CD4-positive, alpha-beta T cell treated with Interleukin-17A for 1 hour (primary cell): ENCODE measurements at places on chromosomes 5 and 9.

- DNase-seq = no peak
These were observed 267.6 kb downstream of the SPOCK1 start for GRCh38 chr5:137231540-137231939.

- no peak for DNase-seq
These were observed 117.5 kb downstream of the CEP120 start for GRCh38 chr5:123305751-123306150.

DNA sequence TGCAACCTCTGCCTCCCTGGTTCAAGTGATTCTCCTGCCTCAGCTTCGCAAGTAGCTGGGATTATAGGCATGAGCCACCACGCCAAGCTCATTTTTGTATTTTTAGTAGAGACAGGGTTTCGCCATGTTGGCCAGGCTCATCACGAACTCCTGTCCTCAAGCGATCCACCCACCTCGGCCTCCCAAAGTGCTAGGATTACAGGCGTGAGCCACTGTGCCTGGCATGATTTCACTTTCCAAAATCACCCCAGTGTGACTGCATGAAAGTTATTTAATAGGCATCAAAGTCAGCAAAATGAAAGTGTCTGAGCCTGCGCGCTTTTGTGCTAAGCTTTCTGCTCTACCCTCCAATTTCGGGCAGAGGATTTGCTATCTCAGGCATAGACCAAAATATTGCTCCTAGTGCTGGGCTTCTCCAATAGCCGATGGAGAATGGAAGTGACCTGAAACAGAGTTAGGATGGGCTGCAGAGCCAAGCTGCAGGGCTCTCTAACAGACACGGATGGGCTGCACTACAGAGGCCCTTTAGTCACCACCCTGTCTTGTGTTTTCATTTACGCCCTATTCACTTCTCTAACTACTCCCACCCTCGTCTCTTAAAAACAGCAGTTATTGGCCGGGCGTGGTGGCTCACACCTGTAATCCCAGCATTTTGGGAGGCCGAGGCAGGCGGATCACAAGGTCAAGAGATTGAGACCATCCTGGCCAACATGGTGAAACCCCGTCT lies 44.3 kb downstream of the RETREG1 start:
- DNase-seq = no peak

DNA sequence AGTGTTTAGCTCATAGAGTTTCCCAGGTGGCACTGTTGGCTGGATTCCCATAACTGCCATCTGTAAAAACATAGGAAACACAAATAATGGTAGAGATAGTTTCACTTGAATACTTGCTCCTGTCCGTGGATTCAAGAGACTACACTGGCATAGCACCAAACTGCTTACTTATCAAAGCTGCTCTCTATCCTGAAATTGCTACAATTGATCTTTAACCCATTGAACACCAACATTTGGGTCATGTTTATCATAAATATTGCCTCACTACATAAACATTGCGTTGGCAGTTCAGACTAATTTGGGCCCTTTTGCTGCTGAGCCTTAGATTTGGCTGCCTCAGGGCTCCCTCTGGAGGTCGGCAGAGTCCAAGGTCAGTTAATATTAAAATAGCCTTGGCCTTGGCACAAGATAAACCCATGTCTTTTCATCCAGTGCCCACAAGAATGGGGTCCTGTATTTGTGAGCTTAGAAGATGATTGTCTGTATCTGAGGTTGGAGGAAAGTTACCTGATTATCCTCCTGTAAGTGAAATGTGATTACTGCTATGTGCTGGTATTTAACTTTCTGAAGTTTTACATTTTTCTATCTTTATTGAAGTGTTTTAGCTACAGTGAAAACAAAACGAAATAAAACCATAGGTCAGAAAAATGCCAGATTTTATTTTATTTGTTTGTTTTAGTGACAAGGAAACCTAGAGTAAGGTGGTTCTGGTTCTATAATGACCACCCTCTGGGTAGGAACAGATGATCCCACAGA lies 4.0 kb upstream of the RANBP3L start:
- peak; percentile 13 for DNase-seq

- no peak for DNase-seq
These were observed 164.8 kb upstream of the OTULINL start for GRCh38 chr5:14416621-14417275.

DNA sequence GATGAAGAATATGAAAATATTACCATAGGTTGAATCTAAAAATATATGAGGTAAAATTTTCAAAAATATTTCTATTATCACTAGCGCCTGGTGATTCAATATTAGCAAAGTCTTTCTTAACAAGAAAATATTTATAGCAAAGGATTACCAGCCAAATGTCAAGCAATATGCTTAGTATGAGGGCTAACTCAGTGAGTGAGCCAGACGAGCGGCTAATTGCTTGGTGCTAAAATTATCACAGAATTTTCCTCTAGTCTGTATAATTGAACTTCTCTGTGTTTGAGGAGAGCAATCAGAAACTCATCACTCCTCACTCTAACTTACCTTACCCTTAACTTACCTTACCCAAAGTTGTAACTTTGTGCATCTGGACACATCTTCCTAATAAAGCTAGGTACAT lies 304.9 kb upstream of the PRR16 start:
- DNase-seq = no peak

DNA sequence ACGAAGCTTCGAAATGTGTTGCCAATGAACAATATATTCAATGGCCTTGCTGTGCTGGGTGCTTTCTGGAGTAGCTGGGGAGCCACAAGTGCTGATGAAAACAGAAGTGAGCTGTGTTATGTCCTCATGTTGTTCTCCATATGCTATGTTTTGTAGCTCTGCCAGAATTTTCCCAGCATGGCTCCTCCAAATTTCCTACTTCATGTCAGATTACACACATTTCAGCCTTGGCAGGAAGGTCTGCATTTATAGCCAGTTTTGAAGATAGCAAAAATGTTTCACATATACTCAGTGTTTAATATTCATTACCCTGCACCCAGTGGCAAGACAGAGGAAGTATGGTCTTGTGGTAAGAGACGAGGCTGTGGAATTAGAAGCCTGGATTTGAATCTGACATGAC lies 22.6 kb upstream of the NMUR2 start:
- no peak for DNase-seq

- peak; percentile 58 for DNase-seq
These were observed 9.3 kb upstream of the TEX48 start for GRCh38 chr9:114691046-114691955.

- DNase-seq = no peak
These were observed 22.3 kb downstream of the PJA2 start for GRCh38 chr5:109387408-109387974.

- DNase-seq = no peak
These were observed 54.1 kb downstream of the GDA start for GRCh38 chr9:72203205-72203803.

GRCh38 chr5:113474100-113474728 lies 14.0 kb downstream of the MCC start:
- no peak for DNase-seq

GRCh38 chr9:128675382-128675781 lies 13.6 kb upstream of the SET start:
- no peak for DNase-seq

- no peak for DNase-seq
These were observed 3.2 kb downstream of the NCS1 start for GRCh38 chr9:130175355-130175754.

- peak; percentile 45 for DNase-seq
These were observed 8.5 kb upstream of the CCDC187 start for GRCh38 chr9:136312436-136312835.
